ENCODE measurements at places on chromosomes 2 and 18. TPM values are rescaled to one million over a fixed set of nuclear protein-coding genes. Genes with fewer than 3 reads are reported as not detected.

GRCh38 chr2:203586206-203586605, 51.1 kb upstream of the RAPH1 start:
- no peak overlapping the region for H3K27ac ChIP-seq
- peaks cover 29% of the 10 kb centered on the region for H3K4me1 ChIP-seq
- DNase-seq, result no peak
- H3K4me3 ChIP-seq, result no peak overlapping the region
- H3K27me3 ChIP-seq, result no peaks in the 10 kb centered on the region

GRCh38 chr2:18465979-18466378, 94.5 kb downstream of the RDH14 start:
- H3K27ac ChIP-seq, result no peak overlapping the region
- no peak overlapping the region for H3K4me3 ChIP-seq
- no peak for DNase-seq
- H3K27me3 ChIP-seq, result no peaks in the 10 kb centered on the region
- no peaks in the 10 kb centered on the region for H3K36me3 ChIP-seq

DNA sequence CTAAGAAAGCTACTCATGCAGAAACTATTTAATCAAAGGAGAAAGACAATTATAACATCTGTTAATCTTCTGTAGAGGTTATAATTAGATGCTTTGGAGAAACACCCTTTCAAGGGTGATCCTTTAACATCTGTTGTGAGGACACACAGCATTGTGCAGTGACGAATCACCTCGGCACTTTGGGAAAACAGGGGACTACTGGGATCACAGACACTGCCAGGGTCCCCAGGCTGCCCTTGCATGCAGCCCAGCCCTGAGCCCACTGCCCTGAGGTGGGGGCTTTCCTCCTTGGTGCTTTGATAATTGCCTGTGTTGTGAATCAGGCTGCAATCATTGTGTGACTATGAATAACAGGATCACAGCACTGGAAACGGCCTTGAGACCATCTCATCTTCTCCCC, 10.6 kb downstream of the NCKAP5 start:
- DNase-seq, result no peak
- no peak overlapping the region for H3K4me3 ChIP-seq
- H3K36me3 ChIP-seq, result no peaks in the 10 kb centered on the region
- H3K4me1 ChIP-seq, result no peaks in the 10 kb centered on the region
- H3K27ac ChIP-seq, result no peak overlapping the region

DNA sequence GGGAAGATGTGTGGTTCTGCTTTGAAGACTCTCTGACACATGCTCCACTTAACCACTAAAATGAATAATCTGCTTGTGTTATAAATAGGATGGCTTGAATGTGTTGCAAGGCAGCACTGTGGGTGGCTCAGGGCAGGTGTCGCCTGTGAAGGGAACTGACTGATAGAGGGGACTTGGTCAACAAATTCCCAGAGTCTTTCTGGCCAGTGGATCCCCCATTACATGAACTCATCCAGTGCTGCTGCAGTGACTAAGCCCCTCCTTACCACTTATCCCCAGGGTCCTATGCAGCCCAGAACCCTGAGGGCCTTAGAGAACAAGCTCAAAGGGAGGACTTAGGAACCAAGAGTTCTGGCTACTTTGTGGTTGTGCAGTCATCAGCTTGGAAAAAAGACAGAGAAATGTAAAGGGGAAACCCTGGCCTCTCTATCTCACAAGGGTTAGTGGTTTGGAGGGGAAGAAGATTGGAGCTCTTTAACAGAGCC, 226.2 kb upstream of the TNP1 start:
- H3K27ac ChIP-seq, result no peak overlapping the region
- no peak overlapping the region for H3K4me3 ChIP-seq

DNA sequence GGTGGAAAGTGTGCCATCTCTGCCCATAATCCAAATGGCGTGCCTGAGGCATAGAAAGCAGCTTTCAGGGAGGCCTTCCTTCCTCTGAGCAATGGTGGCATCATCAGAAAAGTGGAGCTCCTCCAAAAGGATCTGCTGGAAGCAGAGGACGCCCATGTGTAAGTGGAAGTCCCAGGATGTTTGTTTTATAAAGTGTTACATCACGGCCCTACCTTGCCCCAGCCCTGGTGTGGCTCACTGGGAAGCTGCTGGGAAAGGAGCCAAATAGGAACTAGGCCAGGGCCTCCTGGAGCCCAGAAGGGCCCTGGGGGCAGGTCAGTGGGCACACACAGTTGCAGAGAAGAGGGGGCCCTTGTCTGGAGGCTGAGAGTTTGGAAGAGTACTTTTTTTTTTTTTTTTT, 4.2 kb upstream of the ODC1 start:
- H3K4me3 ChIP-seq, result no peak overlapping the region
- DNase-seq, result peak; percentile 91

GRCh38 chr2:20220806-20221554, 4.0 kb downstream of the SDC1 start:
- no peak overlapping the region for H3K27ac ChIP-seq
- no peak for DNase-seq
- no peak overlapping the region for H3K4me3 ChIP-seq

DNA sequence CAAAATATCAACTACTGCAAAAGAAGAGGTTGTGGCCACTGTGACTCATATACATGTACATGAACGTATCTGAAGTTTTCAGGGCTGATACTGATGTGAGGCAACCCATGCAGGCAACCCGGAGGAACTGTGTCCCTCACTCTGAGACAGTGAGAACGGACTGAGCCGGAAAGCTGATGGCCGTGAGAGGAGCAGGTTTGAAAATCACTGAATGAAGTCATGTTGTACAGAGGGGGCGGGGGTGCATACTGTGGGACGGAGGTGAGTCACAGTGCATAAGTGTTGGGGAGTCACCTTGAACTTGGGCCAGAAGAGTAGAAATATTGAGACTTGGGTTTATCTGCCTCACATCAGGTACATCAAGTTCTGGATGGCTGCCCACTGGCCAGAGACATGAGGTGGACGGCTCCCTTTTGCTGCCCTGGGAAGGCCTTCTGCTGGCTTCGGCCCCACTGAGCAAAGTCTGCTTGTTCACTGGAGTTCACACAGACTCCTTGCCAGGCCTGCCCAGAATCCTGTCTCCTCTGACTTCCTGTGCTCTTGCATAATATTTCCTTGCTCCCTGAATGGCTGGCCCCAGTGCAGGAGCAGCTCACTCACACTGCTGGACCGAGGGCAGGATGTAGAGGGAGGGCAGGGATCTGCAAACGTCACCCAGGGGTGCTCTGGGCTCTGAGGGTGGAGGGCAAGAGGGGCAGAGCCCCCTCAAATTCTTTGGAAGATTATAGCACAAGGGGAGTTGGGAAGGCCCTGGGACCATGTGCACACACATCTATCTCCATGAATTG, 18.1 kb downstream of the EPAS1 start:
- H3K4me1 ChIP-seq, result peaks cover 91% of the 10 kb centered on the region
- H3K27ac ChIP-seq, result peak overlapping the region; percentile 85
- H3K36me3 ChIP-seq, result peaks cover 6% of the 10 kb centered on the region
- no peak overlapping the region for H3K4me3 ChIP-seq
- DNase-seq, result peak; percentile 91
- no peaks in the 10 kb centered on the region for H3K27me3 ChIP-seq

Gene C2orf80
- not detected for total RNA-seq

Gene MOCOS
- 4.1 TPM for total RNA-seq

Gene OSBPL1A
- total RNA-seq, result 45.5 TPM

Gene GAL3ST2
- total RNA-seq, result not detected

Gene KLHL30
- total RNA-seq, result 1.3 TPM

Gene NPHP1
- total RNA-seq, result 4.1 TPM

Gene FER1L5
- total RNA-seq, result not detected

Gene DSC1
- total RNA-seq, result not detected

Measured in stomach (tissue), 19 donors.